ENCODE measurements at places on chromosomes 13 and 19.

DNA sequence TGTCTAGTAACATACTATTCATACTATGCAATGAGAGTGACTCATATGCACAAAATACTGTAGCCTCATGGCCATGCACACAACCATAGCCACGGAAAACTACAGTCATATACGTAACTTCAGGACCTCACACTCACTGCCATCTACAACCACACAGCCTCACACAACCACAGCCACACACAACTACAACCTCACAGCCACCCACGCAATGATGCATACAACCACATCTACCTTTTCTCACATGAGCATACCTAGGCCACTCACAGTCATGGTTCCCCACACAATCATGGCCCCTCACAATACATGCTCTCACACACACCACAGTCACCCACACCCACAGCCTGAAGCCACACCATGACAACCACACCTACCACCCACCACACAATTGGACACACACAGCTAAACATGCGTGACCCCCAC, 8.7 kb upstream of the TNFSF14 start:
- no peak overlapping the region for H3K27ac ChIP-seq
- no peaks in the 10 kb centered on the region for H3K4me1 ChIP-seq
- H3K4me3 ChIP-seq, result no peak overlapping the region
- H3K36me3 ChIP-seq, result peaks cover 7% of the 10 kb centered on the region
- H3K27me3 ChIP-seq, result peaks cover 29% of the 10 kb centered on the region

GRCh38 chr13:27004866-27005265, 166.7 kb downstream of the USP12 start:
- H3K4me3 ChIP-seq, result no peak overlapping the region
- H3K36me3 ChIP-seq, result no peaks in the 10 kb centered on the region
- peaks cover 10% of the 10 kb centered on the region for H3K27me3 ChIP-seq
- DNase-seq, result no peak

GRCh38 chr19:28553005-28553404, 659.9 kb downstream of the UQCRFS1 start:
- DNase-seq, result no peak
- no peaks in the 10 kb centered on the region for H3K4me1 ChIP-seq
- H3K27me3 ChIP-seq, result no peaks in the 10 kb centered on the region
- H3K27ac ChIP-seq, result no peak overlapping the region

DNA sequence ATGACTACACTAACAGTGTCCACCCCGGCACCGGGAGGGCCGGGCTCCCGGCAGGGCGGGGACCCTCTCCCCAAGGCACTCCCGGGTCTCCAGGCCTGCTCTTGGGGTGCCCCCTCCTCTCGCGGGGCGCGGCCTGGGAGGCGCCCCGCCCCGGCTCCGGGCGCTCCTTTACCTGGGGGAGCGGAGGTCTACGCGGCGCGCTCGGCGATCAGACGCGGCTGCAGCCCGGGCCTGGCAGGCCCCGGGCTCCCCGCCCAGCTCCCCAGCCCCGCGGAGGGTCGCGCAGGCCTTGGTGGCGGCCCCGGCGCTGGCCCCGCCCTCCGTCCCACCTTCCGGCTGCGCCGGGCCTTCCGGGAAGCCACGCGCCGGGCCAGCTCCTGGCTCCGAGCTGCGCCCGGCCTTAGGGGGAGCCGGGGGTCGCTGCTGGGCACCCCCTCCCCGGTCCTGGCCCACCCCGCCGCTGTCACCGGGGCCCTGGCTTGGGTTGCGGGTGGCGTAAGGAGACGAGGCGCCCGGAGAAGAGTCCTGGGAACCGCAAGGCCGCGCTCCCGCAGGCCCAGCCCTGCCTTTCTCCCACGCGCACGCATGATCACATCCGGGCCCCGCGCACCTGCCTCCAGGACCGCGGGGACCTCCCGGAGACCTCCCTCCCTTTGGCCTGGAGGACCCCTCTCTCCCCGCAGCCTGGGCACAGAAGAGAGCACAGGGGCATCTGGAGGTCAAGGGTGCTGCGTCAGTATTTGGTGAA, at the start of gene C19orf12:
Gene C19orf12 (minus strand): TSS at position 309 of the 748 bp plus-strand sequence. CDS start 6,848 bp downstream, outside the sequence.
- peak within 1 kb of the TSS; percentile 89 for H3K27ac ChIP-seq
- peak within 1 kb of the TSS; percentile 94 for H3K4me3 ChIP-seq
- H3K36me3 ChIP-seq, result no peaks in the 10 kb centered on the region
- peak; percentile 77 for DNase-seq

DNA sequence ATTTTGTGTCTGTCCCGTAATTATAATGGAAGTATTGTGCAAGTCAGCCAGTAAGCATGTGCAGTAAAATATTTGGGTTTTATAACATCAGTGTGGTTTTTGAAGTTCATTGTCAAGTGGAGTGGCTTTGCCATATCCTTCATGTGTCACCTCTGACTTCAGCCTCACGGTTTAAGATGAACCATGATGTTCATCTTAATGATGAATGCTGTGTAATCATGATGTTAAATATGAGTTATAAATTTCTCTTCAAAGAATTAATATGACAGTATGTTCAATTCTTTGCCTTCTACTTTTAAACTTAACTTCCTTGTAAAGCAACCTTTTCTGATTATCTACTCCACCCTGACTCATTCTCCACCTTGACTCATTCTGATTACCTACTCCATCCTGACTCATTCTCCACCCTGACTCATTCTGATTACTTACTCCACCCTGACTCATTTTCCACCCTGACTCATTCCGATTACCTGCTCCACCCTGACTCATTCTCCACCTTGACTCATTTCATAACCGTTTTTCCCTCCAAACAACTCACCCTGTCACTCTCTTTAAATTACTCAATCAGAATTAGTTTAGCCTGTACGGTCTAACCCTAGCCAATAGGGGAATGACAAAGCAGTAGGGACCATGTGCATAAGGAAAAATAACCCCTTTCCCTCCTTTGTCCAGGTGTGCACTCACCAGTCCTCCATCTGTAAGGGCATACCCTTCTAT, 50.3 kb upstream of the ANKRD10 start:
- H3K27ac ChIP-seq, result no peak overlapping the region
- H3K4me3 ChIP-seq, result no peak overlapping the region
- no peaks in the 10 kb centered on the region for H3K27me3 ChIP-seq
- DNase-seq, result no peak

DNA sequence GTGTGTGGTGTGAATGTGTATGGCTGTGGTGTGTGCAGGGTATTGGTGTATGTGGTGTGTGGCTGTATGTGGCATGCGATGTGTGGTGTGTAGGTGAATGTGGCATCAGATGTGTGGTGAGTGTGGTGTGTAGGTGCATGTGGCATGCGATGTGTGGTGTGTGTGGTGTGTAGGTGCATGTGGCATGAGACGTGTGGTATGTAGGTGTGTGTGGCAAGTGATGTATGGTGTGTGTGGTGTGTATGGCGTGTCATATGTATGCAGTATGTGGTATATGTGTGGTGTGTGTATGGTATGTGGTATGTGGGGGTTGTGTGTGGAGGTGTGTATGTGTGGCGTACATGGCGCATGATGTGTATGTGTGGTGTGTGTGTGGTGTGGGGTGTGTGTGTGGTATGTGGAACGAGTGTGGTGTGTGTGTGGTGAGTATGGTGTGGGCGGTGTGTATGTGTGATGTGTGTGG, 63.4 kb downstream of the PEPD start:
- no peak overlapping the region for H3K27ac ChIP-seq
- no peaks in the 10 kb centered on the region for H3K4me1 ChIP-seq
- peaks cover 5% of the 10 kb centered on the region for H3K36me3 ChIP-seq
- no peak for DNase-seq
- H3K4me3 ChIP-seq, result no peak overlapping the region

- no peaks in the 10 kb centered on the region for H3K4me1 ChIP-seq
- no peaks in the 10 kb centered on the region for H3K27me3 ChIP-seq
- H3K36me3 ChIP-seq, result no peaks in the 10 kb centered on the region
- H3K27ac ChIP-seq, result no peak overlapping the region
These were observed 357.9 kb downstream of the SLITRK6 start for GRCh38 chr13:85441364-85441763.

DNA sequence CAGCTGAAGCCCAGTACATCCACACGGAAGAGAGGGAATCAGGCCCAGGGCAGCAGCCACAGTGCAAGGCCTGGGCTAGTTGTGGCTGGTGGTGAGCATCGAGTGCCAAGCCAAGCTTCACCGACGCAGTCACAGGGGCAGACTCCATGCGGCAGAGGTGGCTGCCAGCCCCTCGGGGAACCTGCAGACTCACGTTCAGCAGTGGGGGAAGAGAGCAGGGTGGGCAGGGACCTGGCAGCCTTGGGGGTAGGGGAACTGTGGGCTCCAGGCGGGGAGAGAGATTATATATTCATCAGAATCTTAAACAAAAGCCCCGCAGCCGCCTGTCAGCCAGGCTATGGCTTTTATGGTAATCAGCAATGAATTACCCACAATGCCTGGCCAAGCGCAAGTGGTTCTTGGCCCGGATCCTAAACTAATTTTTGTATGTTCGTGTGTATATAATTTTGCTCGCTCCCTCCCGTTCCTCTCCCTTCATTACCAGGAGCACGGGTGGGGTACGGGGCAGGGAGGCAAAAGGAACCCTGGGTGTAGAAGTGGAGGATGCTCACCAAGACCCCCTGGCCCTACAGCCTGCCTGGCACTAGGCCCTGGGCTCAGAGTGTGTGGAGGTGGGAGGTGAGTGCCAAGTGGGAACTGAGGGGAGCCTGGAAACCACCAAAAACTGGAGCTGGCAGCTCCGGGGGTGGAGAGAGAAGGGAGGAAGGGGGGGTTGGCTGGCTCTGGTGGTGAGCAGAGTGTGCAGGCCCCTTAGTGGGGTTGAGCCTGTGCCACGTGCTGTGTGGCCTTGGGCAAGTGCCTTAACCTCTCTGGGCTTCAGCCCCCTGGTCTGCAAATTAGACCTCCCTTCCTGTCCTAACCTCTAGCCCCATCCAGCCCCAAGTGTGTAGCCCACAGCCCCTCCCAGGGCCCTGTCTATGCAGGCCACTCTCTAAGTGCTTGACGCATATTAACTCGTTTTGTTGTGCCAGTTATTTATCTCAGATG, 31.9 kb downstream of the PTPRS start:
- H3K27ac ChIP-seq, result peak overlapping the region; percentile 89
- peaks cover 15% of the 10 kb centered on the region for H3K4me1 ChIP-seq
- H3K4me3 ChIP-seq, result peak overlapping the region; percentile 42
- no peaks in the 10 kb centered on the region for H3K27me3 ChIP-seq
- peak; percentile 76 for DNase-seq
- no peaks in the 10 kb centered on the region for H3K36me3 ChIP-seq

- no peaks in the 10 kb centered on the region for H3K27me3 ChIP-seq
- H3K4me1 ChIP-seq, result no peaks in the 10 kb centered on the region
- H3K4me3 ChIP-seq, result no peak overlapping the region
These were observed 234.3 kb upstream of the TRPC4 start for GRCh38 chr13:38103851-38104250.
